ENCODE measurements at places on chromosomes 7 and 10.

- DNase-seq = no peak
Measured at GRCh38 chr10:81708416-81708815, 166.6 kb upstream of the NRG3 start.

GRCh38 chr10:114246679-114247305 is 7.7 kb downstream of the VWA2 start:
- DNase-seq = no peak

DNA sequence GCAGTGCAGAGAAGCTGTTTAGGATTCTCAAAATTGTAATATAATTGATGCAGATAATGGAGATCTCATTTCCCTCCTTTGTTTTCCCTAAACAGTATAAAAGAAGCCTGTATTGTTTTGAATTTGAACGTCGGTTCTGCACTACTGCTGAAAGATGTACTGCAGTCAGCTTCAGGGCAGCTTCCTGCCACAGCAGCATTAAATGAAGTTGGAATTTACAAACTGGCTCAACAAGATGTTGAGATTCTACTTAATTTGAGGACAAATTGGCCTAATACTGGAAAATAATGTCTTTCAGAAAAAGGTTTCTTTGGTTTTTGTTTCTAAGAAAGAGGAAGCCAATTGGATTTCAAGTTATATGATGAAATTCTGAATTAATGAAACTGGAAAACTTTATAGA is 14.3 kb downstream of the EFCAB10 start:
- DNase-seq = no peak

DNA sequence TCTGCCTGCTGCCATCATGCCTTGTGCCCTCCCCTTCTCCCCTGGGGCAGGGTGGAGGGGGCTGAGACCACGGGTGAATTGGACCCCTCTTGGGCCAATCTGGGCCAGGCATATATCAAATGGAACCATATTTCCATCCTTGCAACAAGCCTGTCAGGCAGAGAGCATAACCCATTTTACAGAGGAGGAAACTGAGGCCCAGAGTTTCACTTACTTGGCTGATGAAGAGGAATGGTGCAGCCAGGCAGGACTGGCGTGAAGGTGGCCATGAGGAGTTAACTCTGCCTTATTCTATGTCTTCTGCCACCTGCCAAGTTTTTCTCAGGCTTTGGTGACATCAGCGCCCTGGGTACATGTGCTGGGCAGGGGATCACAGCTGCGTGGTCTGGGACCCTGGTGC is 155.5 kb upstream of the PCBD1 start:
- DNase-seq = no peak

- no peak for DNase-seq
Measured at GRCh38 chr10:8485032-8485431, 430.5 kb downstream of the GATA3 start.

GRCh38 chr10:49711481-49711880 is 32.0 kb downstream of the C10orf53 start:
- DNase-seq = no peak

GRCh38 chr7:93737953-93738352 is 152.6 kb downstream of the TFPI2 start:
- no peak for DNase-seq

GRCh38 chr7:40597517-40597916 is 462.7 kb downstream of the SUGCT start:
- DNase-seq = no peak

- no peak for DNase-seq
Measured at GRCh38 chr7:33192695-33193291, 63.4 kb downstream of the BBS9 start.

GRCh38 chr7:85750454-85750949 is 563.6 kb upstream of the SEMA3D start:
- no peak for DNase-seq

- DNase-seq = no peak
Measured at GRCh38 chr7:158300427-158300826, 287.2 kb downstream of the PTPRN2 start.

DNA sequence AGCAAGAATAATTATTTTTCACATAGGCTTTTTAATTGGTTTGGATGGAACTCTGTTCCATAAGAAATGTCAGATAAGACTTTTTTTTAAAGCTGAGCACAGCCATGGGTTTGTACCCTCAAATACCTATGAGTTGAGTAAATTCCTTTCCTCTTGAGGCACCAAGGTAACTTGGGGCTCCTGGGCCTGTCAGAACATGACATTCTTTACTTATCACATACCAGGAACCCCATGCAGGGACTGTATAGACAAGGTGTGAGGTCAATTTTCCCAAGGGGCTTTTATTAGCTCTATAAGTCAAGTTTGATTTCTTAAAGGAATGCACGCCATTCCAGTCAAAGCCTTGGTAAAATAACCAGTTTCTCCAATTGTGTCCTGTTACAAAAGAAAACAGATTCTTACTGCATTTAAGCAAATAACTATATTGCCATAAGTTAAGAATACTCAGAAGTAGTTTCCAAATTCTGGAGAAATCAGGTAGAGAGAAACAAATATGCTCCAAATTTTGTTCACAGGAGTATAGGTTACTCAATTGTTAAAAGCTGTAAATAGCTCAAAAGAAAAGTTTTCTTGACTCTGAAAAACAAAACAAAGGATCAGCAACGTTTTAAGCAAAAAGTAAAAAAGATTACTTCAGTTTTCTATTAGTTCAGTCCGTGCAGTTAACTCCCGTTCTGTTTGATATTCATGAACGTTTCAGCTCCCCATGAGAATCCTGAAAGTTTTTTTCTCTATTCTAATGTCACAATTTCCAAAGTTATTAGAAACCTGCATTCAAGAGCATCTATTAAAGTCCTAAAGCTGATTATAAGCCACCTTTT is 167.5 kb upstream of the NAMPT start:
- no peak for DNase-seq

DNA sequence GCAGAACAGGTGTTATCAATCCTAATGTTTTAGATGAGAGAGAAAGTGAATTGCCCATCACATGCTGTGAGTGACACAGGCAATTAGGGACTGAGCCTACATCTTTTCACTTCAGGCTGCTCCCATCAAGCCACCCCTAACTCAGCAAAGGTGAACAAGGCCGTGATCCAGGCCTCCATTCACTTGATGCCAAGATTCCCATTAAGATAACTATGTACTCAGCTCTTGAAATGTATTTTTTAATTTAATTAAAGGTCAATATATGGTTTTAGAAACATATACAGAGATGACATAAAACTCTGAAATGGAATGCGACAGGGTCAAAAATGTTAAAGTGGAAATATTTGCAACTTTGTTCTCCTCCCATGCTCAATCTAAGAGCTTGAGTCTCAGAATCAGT is 27.9 kb upstream of the UBE2H start:
- no peak for DNase-seq
